ENCODE measurements at places on chromosomes 7 and 10.

DNA sequence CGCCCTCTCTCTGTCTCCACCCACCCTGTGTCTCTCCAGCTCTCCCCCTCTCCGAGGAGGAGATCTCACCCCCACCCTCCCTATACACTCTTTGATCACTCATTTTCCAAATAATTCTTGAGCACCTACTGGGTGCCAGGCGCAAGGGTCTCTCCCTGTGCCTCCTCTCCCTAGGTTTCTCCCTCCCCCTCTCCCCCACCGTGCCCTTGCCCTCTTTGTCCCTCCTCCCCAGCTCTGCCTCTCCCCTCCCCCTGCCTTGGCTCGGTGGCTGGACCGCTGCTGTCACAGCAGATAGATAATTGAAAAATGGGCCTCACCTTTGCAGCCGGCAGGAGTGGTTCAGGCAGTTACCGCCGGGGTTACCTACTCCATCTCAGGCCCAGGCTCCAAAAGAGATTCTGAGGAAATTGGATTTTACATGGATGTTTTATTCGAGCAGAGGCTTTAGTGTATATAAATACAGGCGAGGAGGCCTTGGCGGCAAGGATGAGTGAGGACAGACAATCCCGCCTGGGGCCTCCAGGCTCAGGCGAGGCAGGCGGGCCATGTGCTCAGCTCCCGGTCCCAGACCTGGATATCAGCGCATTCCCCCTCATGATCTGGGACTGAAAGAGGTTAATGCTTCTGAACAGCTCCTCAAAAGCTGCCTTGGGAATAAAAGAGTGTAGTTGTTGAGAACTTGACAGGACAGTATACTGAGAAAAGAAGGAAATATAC is 60.8 kb upstream of the BTRC start:
- DNase-seq, result no peak

DNA sequence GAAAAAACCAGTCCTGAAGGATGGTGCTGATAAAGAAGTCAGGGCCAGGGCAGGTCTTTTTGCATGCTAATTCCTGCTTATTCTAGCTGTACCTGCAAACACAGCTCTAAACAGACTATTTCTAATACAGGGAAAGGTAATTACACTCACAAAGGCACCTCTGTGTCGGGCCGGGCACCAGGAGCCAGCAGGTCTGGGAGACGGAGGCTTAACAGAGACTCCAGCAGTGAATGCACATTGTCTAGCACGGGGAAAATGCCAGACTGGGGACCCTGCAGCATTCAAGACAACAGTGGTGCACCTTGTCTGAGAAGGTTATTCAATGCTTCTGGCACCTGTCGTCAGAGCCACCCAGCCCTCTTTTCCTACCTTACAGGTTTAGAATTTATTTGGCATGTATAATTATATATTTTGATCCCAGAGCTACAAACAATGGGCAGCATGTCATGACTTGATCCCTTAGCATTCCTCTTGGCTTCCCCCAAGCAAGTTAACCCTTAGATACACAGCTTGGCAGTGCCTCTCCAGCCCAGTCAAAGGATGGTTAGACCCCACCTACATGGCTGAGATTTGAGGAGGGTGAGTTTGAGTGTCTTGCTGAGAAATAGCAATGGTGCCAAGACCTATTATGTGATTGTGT is 185.2 kb downstream of the SLC25A13 start:
- DNase-seq, result no peak

- DNase-seq, result no peak
Measured at GRCh38 chr10:71902351-71902750, 51.3 kb upstream of the PSAP start.

DNA sequence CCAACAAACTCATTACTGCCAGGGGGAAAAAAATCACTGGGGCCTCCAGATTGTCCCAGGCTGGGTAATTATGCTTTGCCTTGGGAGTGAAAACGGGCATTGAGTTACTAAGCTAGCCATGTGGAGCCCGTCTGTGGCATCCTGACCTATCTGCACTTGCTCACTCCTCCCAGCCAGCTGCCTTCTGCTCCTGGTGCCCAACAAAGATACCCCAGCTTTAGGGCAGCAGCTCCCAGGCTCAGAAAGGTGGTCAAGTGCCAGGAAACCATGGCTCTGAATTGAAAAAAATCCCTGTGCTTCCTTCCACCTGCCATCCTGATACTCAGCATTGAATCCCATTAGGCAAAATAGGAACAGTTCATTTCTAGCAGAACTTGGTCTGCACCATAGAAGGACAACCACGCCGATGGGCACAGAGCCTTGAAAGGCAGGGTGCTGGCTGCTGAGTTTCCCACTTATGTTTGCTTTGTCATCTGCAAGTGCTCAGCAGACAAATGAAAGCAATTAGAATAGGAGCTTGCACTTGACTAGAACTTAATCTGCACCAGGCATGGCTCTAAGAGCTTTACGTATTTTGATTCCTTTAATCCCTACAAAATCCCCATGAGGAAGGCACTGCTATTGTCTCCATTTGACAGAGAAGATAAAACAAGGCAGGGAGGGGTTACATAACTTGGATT is 42.8 kb downstream of the HSPA12A start:
- no peak for DNase-seq

DNA sequence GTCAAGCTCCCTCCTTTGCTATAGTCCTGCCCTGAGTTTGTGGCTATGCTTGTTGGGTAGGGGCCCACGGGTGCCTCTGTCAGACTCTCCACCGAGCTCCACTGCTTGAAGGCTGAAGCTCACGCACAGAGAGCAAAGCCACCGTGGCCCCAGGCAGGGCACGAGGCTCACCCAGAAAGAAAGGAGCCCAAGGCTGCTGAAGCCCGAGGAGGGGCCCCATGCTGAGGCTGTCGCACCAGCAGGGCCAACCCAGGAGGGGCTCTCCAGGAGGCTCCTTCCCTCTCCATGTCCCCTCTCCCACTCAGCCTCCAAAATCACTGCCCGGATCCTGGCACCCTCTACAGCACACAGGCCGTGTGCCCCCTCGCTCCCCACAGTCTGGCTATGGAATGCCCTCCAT is 50.5 kb downstream of the YKT6 start:
- no peak for DNase-seq

All from activated CD4-positive, CD25-positive, alpha-beta regulatory T cell (primary cell).